ENCODE measurements at places on chromosomes 6 and 20.
A peak's percentile ranks its signal among the peaks of the same experiment; 100 is the strongest.

DNA sequence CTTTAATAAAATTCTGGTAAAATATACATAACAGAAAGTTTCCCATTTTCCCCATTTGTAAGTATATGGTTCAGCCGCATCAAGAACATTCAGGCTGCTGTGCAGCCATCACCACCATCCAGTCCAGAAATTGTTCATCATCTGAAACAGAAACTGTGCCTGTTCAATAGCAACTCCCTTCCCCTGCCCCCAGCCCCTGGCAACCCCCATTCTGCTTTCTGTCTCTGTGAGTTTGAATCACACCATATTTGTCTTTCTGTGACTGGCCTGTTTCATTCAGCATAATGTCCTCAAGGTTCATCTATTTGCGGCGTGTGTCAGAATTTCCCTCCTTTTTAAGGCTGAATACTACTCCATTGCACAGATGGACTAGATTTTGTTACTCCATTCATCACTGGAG lies 19.1 kb downstream of the VSTM2L start:
- DNase-seq, result no peak

DNA sequence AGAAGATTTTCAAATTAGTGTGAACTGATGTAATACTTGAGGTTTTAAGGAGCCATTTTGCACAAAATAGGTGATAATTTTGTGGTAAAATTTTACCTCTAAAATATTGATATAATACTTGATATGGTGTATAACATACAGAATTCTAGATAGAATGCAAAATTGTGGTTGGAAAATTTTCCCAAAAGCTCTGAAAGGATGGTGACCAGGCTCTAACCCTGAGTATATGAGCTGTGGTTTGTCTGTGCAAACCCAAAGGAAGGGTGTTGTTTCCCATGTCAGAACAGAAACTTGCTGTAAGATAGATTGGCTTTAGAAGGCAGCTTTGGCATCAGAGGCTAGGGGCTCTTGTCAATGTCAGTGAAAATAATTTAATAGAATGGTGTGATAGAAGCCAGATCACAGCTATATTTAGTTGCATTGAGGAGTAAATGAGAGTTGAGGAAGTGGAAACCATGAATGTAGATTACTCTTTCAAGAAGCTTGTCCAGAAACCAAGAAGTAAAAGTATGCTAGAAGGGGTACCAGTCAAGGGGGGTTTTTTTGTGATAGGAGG lies 257.7 kb downstream of the FARS2 start:
- DNase-seq, result no peak

- DNase-seq, result no peak
These were observed 52.4 kb upstream of the ARMH2 start for GRCh38 chr6:24851086-24851485.

DNA sequence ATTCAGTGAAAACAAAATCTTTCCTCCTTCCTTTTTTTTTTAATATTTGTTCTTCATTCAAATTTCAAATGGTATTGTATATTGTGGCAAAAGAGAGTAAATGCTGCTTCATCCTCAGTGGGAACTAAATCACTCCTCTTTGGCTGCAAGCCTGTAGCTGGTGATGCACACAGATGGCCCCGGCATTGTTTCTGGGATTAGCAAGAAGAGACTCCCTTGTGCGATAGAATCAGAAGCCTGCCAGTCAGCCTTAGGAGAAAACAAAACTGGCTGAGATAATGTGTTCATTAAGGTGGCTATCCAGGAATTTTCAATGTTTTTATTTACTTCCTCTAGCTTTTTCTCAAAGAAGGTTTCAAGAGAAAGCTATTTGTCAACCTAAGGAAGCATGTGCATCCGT lies 20.7 kb upstream of the ELOVL2 start:
- DNase-seq, result no peak

- no peak for DNase-seq
These were observed 295.7 kb upstream of the TSHZ2 start for GRCh38 chr20:52676283-52676995.

GRCh38 chr20:62067547-62068260 lies 2.0 kb upstream of the TAF4 start:
- no peak for DNase-seq

DNA sequence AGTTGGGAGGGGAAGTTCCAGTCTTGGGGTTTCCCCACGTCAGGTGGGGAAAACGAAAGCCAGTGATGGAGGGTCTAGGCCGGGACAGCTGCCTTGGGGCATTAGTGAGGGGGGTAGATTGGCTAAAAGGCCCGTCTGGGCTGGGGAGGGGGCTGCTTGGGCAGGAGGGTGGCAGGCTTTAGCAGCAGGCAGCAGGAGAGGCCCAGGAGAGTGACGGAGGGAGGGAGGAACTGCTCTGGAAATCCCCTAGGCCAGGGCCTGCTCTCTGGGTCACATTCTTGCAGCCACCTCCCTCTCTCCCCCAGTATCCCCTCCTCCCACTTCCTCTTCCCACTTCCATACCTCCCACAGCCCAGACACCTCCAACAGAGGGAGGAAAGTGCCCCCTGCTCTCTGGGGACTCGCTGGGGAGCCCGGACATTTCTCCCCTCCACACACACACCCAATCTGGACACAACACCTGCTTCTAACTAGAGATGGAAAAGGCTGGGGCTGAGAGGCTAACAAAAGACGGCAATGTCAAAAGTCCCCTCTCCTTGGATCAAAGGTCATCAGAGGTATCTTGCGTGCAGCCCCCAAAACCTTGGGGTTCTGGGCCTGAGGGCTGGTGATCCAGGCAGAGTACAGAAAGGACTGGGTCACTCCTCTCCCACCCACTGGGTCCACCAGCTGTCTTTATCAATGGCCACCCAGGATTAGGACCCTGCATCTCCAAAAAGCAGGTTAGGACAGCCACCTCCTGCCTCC lies 1.8 kb downstream of the NFKBIE start:
- no peak for DNase-seq

GRCh38 chr6:119112812-119113530 lies 34.5 kb upstream of the FAM184A start:
- no peak for DNase-seq

- no peak for DNase-seq
These were observed 67.8 kb upstream of the TAB2 start for GRCh38 chr6:149249370-149250357.

GRCh38 chr6:113184736-113185135 lies 672.4 kb upstream of the MARCKS start:
- no peak for DNase-seq

DNA sequence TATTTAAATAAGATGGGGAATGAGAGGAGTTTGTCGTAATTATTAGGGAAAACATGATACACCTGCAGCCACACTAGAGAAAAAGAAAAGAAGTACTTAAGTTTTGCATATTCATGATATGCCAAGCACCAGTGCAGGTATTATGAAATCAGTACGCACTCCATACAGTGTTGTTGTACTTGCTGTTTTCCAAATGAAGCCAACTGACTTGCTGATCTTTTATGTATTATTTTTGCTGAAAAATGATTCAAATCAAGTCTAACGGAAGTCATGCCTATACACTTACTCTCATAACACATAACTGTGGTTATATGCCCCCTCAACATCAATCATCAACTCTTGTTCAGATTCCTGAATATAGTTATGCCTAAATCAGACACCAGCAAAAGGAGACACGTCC lies 584.9 kb upstream of the EYS start:
- no peak for DNase-seq

DNA sequence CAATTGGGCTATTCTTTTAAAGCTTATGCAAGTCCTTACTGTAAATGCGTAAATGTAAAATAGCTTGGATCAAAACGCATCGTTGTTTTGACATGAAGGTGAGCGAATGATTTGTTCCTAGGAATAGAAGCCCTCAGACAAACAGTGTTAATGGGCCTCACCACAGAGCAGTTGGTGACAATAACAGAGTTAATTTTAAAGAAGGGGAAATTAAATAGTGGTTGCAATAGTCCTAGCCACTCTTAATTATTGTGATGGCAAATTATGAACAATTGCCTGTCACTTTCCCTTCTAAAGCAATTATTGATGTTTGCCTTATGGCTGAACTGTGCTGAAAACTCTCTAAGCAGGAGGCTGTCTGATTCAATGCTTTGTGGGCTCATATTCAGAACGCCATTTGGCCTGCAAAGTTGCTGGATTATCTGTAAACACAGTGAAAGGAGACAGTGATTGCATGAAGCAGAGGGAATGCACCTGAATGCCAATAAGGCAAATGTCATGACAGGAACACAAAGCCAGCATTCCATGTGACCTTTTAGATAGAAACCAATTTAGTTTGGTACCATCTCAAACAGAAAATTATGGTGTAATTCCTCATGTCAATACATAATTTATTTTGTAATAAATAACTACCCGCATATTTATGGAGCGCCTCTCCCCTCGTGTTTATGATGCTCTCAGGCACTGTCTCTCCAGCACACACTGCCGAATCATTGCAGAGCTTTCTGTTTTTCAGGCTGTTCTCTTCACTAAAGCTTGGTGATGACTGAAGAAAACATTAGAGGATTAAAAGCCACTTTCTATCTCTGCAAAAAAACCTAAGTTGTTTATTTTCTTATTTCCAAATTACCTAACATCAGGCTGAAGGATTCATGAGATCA lies 387.5 kb downstream of the HACE1 start:
- no peak for DNase-seq

- DNase-seq, result no peak
These were observed 122.2 kb upstream of the TNFAIP3 start for GRCh38 chr6:137744877-137745276.

- DNase-seq, result peak; percentile 20
These were observed 36.7 kb downstream of the LRFN2 start for GRCh38 chr6:40550202-40551101.

DNA sequence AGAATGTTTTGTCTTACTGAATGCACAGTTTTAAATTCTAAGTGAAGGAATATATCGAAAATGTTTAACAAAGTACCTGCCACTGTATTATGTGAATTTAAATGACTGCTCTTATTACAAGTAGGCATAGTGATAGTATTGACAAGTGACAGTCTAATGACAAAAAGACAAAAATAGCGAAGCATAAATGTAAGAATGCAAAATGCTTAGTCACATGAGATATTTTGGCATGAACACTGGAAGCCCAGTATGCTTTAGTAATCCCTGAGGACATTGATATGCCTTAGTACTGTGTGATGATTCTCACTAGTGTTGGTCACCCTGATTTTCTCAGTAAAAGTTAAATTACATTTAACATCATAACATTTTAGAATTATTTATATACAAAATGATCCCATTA lies 153.5 kb downstream of the EYA4 start:
- no peak for DNase-seq

DNA sequence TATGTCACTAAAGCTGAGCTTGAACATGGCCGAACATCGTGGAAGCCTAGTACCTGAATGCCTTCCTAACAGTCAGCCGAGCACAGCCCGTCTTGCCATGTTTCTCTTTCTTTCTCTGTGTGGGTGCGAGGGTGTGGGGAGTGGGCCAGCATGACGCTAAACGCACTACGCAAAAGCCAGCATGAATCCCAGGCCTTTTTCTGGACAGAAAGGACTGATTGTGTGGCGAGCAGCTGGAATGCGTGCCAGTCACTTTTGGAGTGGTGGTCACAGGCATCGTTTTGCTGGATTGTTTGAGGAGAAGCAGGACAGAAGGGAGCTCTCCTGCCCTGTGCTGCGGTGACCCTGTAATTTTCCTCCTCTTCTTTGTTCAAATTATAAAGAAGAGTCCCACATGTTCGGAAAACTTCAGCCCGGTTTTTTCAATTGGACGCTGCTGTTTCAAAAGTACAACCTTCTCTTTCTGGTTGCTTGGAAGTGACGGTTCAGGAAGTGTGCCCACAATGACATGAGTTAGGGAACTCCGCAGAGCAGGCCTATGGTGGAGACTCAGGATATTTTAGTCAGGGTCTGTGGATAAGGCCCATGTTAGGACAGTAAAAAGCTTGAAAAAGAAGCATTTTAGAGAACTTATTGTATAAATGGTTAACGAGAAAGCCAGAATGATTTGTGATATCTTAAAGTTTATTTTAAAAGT lies 54.3 kb downstream of the PDE7B start:
- no peak for DNase-seq

GRCh38 chr6:86456821-86457220 lies 480.5 kb upstream of the HTR1E start:
- no peak for DNase-seq

GRCh38 chr20:59010995-59011873 lies 4.2 kb upstream of the CTSZ start:
- DNase-seq, result peak; percentile 78

- no peak for DNase-seq
These were observed 59.9 kb downstream of the VAPB start for GRCh38 chr20:58448958-58449357.

- DNase-seq, result no peak
These were observed 725.1 kb downstream of the KIF16B start for GRCh38 chr20:15848126-15848525.

- DNase-seq, result peak; percentile 15
These were observed 44.5 kb downstream of the NCOA7 start for GRCh38 chr6:125835221-125835744.

GRCh38 chr6:50853939-50854338 lies 35.3 kb downstream of the TFAP2B start:
- DNase-seq, result no peak

- DNase-seq, result no peak
These were observed 763 bp downstream of the TMEM14A start for GRCh38 chr6:52671676-52672075.

DNA sequence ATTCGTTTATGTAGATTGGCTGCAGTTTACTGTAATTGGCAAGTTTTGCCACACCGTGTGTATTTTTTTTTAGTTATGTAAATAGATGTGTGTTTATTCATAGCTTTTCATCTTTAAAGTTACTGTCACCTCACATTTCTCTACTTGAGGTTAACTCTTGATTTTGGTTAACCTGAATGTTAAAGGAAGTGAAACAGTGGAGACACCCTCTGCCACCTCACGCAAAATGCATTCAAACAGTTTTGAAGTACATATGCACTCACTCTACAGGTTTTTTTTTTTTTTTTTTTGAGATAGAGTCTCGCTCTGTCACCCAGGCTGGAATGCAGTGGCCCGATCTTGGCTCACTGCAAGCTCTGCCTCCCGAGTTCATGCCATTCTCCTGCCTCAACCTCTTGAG lies 17.7 kb downstream of the OR2A4 start:
- DNase-seq, result no peak

DNA sequence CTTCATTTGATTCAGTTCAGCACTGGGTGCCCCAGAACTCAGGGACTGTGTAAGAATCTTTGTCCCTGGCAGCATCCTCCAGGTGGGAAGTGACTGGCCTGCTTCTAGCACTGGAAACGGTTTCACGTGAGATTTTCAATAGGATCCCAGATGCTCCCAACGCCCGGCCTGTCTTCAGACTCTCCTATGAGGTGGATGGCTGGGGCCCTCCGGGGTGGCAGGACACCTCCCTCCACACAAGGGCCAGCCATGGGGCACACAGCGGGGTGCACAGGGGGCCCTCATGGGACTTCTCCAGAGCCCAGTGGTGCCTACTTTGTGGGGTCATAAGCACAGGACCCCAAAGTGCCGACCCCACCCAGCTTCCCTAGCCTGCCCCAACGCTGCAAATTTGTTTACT lies 72.8 kb downstream of the SMOC2 start:
- DNase-seq, result no peak

- no peak for DNase-seq
These were observed 16.2 kb downstream of the FKBP1A start for GRCh38 chr20:1376408-1377270.

Measured in fibroblast of skin of left quadriceps (primary cell).